ENCODE measurements at places on chromosomes 3 and 15.
A peak's percentile ranks its signal among the peaks of the same experiment; 100 is the strongest.

GRCh38 chr3:179663093-179663492 lies 10.3 kb downstream of the USP13 start:
- no peak for DNase-seq

GRCh38 chr15:99104788-99105513 lies at the start of gene SYNM:
Gene SYNM, plus strand, starts transcription at chr15:99105080. Its CDS starts 120 bp downstream, at chr15:99105200.
- DNase-seq: peak; percentile 55

DNA sequence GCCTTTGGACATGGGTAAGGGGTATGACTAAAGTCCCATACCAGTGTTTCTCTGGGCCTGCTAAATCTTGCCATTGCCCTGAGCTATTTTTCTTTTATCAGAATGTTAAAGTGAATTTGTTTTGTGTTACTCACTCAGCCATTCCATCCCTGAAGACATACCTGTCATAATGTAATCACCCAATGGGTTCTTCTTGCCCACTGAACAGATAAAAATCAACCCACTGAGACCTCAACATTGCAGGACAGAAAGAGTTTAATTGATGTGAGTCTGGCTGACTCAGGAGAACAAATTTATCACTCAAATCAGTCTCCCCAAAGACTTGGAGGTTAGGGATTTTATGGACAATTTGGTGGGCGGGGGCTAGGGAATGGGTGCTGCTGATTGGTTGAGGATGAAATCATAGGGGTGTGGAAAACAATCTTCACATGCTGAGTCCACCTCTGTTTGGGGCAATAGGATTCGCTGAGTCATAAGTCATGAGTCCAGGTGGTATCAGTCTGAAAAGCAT lies 47.4 kb downstream of the ILDR1 start:
- DNase-seq: no peak

- DNase-seq: peak; percentile 100
Measured at GRCh38 chr3:115713284-115713683, 90.0 kb downstream of the GAP43 start.

- DNase-seq: peak; percentile 49
Measured at GRCh38 chr15:94164202-94164807, 67.1 kb upstream of the MCTP2 start.

- DNase-seq: no peak
Measured at GRCh38 chr3:87272718-87273341, 3.6 kb downstream of the POU1F1 start.

- DNase-seq: peak; percentile 63
Measured at GRCh38 chr15:88904624-88905327, 8.4 kb downstream of the MFGE8 start.

DNA sequence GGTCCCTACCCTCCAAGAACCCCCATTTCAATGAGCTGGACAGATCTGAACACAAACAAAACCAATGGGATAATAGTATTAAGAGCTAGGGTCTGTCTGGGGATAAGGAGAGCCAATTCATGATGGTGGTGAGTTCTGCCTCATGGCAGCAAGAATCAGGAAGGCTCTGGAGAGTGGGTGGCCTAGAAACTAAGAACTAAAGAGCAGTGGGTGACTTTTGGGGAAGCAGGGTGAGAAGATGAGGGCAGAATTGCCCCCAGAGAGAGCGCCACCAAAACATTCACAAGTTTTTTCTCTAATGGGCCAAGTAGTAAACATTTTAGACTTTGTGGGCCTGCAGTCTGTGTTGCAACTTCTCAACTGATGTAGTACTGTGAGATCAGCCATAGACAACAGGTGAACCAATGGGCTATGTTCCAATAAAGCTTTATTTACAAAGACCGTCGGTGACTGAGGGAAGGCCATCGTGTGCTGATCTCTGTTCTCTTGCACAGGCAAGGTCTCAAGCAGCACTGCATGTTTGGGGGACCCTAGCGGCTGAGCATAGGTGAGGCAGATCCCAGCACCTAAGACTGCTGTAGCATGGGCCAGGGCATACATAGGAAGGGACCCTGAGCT lies 225.5 kb upstream of the ST8SIA2 start:
- DNase-seq: no peak

GRCh38 chr15:22933641-22934061 lies 46.5 kb downstream of the CYFIP1 start:
- DNase-seq: no peak

GRCh38 chr15:32656496-32656895 lies 15.0 kb downstream of the SCG5 start:
- DNase-seq: no peak

DNA sequence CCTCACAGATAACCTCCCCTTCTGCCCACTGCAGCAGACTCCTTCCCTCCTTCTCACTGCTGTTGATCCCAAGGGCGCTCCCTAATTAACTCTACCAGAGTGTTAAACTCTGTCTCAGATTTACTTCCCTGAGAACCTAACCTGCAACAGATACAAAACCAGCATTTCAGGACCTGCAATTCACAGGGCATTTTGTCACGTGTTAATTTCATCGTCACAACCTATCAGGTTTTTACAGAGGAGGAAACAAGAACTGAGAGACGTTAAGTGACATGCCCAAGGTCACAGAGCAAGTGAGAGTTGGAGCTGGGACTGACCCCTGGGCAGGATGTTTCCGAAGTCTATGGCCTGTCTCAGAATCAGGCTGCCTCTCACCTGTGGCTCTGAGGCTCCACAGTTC lies 223.9 kb downstream of the UACA start:
- DNase-seq: no peak

GRCh38 chr3:158747417-158747816 lies 15.2 kb upstream of the RARRES1 start:
- no peak for DNase-seq

DNA sequence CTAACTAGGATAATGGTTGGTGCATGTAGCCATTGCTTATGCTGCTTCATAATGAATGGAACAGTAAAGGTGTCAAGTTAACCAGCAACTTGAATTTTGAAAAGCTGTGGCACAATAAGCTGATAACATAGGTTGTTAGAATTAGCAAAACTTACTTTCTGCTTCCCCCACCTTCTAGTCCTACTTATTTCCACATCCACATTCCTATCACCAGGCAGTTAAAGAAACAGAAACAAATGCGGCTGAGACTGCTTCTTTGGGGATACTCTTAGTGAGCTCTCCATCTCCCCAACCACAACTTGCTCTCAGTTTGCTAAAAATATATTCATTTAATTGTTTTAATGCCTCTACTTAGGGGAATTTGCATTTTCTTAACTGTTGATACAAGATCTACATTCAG lies 215.1 kb downstream of the TIGIT start:
- no peak for DNase-seq

- DNase-seq: no peak
Measured at GRCh38 chr3:183484431-183485075, 56.1 kb upstream of the MCF2L2 start.

DNA sequence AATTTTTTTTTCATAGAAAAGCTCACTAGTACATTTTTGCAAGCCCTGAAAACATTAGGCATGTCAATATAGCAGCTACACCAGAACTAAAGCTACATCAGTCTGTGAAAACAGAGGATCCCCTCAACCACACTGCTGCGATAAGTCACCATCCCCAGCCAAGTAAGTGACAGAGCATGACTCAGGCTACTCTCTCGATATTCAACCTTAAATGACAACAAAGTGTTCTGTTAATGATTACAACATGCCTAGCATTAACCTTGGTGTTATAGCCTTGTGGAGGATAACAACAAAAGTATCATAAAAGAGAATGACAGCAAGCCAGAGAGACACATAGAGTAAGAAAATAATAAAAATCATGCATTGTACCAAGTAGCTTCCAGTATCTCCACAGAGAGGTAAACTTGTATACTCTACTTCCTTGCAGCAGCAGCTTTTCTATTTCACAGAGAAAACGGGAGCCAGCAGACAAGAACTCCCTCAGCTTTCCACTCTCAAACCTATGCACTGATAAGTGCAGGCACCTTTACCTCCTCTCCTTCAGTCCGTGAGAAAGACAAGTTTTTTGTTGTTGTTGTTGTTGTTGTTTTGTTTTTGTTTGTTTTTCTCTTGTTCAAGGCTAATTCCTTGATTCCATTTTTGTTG lies 76.6 kb downstream of the GBE1 start:
- no peak for DNase-seq

DNA sequence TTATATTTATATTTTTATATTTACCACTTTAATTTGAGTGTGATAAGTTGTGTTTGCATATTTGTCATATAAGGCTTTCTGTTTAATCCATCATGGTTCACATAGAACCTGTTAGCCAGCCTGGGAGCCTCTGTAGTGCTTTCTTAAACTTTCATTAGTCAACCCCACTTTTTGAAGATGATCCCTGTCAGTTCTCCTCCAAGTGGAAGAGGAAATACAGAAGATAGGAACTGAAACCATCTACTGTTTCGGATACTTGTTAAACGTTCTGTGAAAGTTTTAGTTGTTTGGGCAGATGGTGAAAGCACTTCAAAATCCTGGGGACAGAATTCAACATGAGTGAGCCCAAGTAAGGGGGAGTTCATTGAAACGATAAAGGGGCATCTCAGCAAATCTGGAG lies 4.6 kb upstream of the SAMMSON start:
- no peak for DNase-seq

GRCh38 chr3:42164656-42165055 lies 73.5 kb downstream of the TRAK1 start:
- no peak for DNase-seq

- DNase-seq: no peak
Measured at GRCh38 chr15:64532521-64533315, 72.3 kb downstream of the ZNF609 start.

GRCh38 chr3:126014252-126014651 lies 45.3 kb downstream of the ROPN1B start:
- no peak for DNase-seq

- no peak for DNase-seq
Measured at GRCh38 chr3:158976966-158977365, 175.1 kb downstream of the MFSD1 start.

DNA sequence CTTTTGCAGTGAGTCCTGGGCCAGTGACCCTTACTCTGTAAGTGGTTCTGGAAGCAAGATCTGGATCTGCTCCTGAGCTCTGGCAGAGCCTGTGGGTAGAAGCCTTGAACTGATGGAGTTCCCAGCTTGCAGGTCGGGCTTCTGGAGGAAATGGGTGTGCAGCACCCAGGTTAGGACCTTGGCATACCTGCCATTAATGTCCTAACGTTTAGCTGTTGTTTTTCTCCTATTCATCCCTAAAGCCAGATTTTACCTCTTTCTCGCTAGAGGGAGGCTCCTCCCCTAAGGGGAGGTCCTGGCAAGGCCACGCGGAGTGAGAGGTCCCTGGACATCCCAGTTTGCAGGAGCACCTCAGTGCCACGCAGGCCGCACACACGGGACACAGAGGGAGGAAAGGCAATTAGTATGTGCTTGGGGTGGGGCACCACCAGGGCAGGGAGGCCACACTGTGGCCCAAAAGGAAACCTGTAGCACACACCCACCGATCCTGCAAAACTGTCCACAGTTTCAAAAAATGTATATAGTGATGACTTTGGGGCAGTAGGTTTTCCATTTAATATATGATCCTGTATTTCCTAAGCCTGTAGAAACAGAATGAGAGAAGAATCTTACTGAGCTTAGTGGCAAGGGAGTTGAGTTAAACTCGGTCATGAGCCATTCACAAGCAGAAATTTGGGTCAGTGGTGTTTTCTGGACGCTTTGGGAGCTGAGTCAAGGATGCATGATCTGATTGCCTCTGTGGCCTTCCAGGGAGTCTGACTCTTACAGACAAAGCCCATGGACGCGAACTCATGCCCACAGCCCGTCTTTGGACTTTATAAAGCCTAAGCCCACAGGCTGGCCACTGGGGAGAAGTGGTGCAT lies 148.7 kb downstream of the LRRK1 start:
- no peak for DNase-seq

- DNase-seq: no peak
Measured at GRCh38 chr3:21879184-21879886, 128.3 kb upstream of the ZNF385D start.

- DNase-seq: no peak
Measured at GRCh38 chr3:112675349-112675748, 34.4 kb upstream of the CCDC80 start.

- no peak for DNase-seq
Measured at GRCh38 chr3:142263112-142263511, 37.7 kb upstream of the GK5 start.

GRCh38 chr3:71998995-71999673 lies 214.2 kb upstream of the PROK2 start:
- no peak for DNase-seq

DNA sequence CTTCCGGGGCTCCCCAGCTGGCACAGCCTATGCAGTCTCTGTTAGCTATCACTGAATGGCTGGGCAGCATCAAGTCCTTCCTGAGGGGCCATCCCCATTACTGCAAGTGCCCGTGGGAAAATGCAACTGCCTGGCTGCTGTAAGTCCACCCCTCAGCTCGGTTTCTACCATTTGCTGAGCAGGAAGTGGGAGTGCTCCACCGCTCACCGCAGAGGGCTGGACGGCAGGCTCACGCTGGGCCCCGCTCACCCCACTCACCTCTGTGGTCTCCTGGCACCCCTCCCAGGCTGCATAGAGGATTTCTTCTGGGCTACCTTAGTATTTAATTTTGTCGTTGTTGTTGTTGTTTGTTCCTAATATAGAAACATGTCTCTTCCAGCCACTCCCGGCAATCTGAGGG lies 270.2 kb downstream of the PLCL2 start:
- no peak for DNase-seq

Data from NCI-H1436 (cell line).